ENCODE measurements at places on chromosomes 13 and 19.

- DNase-seq = no peak
Measured at GRCh38 chr13:30486230-30487074, 20.7 kb upstream of the HMGB1 start.

- no peak for DNase-seq
Measured at GRCh38 chr13:33106656-33107360, 90.6 kb downstream of the KL start.

DNA sequence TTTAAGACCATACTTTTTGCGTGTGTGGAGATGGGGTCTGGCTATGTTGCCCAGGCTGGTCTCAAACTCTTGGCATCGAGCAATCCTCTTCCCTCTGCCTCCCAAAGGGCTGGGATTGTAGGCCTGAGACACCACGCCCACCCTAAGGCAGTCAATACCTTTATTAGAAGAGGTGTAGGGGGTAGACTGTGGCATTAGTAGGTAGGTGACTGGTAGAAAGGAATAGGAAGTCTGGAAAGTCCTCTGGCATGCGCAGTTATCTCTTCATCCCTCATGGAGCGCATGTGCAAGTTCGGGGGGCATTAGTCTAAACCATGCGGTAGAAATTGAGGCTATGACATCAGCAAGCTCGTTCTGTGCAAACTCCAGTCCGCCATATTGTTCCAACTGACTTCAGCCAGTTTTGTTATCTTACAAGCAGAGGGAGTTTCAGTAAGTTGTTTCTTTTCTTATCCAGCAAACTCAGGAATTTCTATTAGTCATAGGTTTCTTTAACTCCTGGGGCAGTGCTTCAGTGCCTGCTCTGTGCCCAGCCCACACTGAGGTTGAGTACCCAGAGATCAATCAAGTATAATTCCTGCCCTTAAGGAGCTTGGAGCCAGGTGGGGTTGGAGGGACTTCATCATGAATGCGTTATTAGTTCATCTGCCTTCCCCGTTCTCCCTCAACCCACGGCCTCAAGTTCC, 7.3 kb upstream of the RANBP3 start:
- peak; percentile 87 for DNase-seq

- DNase-seq = no peak
Measured at GRCh38 chr19:21463449-21464105, 41.8 kb upstream of the ZNF429 start.

DNA sequence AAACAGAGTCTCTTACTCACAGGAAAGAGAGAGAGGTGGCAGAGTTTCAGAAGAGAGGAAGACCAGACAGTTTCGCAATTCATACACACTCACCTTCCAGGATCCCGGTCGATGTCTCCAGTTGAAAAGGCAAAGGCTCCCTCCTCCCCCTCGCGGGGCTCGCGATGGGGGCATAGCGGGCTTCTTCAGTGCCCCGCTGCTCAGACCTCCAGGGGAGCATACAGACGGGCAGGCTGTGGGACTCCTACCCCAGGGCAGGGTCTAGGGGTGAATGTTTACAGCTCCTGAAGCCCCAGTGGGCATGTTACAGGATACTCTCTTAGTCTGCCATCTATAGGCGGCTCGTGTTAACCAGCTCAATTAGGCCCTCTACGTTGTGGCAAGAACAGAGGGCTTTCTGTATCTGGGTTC, 139.2 kb downstream of the SLITRK5 start:
- no peak for DNase-seq
